ENCODE measurements at places on chromosomes 13 and 19.

- peak; percentile 95 for DNase-seq
Observed at GRCh38 chr13:44815623-44816022, 173.6 kb downstream of the NUFIP1 start.

GRCh38 chr19:44753932-44754749 is 5.6 kb downstream of the BCL3 start:
- peak; percentile 88 for DNase-seq

DNA sequence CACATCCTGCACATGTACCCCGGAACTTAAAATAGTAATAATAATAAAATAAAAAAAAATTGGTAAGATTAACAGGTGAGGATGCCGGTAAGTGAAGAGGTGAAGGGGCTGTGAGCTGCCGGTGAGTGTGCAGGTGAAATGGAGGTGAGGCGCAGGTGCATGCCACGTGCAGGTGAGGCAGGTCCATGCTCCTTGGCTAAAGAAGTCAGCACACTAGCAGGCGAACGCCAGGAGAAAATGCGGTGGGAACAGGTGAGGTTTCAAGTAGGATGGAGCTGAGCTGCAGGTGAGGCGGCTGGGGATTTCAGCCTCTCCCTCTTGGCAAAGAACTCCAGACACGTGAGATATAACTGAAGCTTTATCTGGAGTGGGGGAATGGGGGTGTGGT is 7.5 kb upstream of the TNFSF14 start:
- DNase-seq: no peak

DNA sequence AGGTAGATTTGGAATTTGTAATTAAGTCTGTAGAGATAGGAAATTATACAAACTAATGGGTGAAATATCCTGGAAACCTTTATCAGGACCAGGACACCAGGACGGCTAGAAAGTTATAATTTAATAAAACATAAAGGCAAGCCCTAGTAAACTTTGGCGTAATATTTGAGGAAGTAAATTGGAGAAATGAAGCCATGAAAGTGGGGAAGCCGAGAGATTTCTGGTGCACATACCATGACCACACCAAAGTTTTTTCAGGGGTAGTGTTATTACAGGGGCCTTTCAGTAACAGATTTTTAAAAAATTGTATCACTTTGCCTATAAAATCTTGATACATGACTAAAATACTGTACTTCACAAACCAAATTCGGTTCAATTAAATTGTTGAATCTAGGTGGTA is 54.7 kb upstream of the URAD start:
- no peak for DNase-seq

DNA sequence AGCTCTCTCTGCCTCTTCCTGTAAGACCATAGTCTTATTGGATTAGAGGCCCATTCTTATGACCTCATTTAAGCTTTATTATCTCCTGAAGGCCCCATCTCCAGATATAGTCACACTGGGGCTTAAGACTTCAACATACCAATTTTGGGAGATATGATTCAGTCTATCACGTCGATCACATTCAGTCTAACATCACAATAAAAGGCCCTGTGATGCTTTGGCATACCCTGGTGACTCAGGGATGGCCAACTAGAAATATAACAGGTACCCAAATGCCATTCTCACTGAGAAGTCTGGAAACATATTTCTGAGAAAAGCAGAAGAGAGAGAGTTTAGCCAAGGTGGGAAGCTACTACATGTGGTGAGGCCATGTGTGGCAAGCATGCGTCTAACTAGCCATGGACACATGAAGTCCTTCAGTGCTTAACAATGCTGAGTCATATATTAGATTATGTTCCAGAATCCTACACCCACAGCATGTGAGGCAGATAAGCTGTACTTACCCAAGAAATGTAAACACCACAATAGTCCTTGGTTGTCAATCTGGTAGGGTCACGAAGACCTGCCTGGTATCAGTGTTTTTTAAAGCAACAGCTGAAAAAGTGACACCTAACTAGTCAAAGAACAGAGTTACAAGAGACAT is 485.1 kb downstream of the FOXO1 start:
- DNase-seq: peak; percentile 28
